CD4-positive, alpha-beta T cell treated with Interleukin-15 for 4 hours (primary cell): ENCODE measurements at places on chromosomes 16 and 17.

- DNase-seq, result no peak
Measured at GRCh38 chr16:47278306-47278970, 134.7 kb upstream of the NETO2 start.

DNA sequence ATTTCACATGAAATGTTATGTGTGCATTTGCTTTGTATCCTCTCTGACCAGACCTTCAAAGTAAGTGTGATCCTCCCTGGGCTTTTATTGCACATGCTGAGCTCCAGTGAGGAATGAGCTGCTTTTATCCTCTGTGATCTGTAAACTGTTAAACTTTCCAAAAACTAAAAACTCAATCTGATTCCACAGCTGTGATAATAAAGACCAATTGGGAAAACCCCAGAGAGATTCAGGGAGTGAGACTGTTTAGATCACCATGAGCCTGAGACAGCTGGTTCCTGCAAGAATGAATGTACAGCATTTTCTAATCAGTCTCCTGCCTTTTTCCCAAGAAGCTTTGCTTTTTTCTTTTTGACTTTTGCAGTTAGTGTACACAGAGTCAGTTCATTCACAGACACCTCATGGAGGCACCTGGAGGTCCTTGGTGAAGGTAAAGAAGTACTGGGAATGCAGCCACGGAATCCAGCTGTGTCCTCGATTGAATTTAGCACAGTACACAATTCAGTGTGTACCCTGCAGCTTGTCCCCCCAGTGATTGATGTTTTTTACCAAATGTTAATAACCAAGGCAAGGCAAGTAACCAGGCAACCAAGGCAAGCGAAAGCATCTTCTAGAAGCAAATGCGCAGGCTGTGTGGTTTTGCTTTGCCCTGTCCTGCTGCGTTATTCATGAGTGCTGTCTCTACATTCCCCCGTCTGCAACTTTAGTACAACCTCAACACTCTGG, 182.6 kb downstream of the LGALS9B start:
- no peak for DNase-seq

DNA sequence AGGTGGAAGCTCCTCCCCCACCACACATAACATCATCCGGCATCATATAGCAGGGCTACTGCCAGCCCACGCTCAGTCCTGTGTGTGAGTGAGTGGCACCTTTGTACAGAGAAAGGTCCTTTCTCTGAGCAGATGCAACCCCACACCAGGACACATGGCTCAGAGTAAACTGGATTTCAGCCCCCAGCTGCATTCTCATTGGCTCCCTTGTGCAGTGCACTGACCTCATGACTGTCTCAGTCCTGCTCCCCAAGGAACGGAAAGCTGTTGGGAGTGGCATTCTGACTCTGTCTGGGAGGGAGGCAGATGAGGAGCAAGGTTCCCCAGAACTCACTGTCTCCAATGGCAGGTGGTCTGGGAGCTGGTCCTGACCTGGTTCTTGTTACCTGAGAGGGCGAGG, 244.1 kb downstream of the PHKB start:
- no peak for DNase-seq

DNA sequence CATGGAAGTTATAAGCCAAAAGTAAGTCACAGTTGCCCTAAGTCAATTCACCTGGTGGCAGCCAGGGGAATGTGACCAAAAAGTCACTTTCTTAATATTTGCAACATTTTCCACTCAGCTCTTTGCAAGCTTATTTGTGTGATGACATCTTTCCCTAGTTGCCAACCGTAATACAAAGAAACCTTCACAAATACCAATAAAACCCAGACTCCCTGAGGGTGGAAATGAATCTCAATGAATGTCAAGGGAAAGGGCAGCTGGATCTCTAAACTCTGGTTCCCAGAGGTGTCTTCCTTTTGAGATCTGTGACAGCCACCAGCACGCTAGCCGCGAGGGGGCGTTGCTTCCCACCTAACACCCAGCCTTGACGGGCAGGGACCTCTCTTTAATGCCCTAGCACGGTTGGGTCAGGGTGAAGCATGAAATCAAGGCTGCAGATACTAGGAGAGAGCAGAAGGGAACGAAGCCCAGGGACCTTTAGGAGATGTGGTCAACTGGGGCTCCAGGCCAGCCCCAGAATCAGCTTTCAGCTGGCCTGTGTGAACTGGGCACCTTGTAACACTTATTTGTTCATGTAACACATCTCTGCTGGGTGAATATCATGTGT, 82.2 kb downstream of the CMC2 start:
- peak; percentile 11 for DNase-seq

DNA sequence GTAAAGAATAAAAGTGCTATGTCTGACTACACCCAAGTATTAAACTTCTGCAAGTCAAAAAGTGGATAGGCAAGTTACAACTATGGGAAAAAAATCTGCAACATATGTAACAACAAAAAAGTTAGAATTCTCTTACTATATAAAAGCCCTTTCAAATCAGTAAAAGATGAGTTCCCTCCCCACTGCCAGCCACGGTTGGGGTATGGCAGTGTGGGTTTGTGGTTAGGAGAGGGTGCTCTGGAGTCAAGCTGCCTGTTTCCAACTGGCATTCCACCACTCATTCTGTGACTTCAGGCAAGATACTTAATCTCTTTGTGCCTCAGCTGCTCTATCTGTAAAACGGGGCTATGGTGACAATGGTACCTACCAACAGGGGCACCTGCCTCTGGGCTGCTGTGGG, 26.6 kb upstream of the MFSD6L start:
- DNase-seq, result no peak

GRCh38 chr17:40599468-40599763, 34.1 kb upstream of the CCR7 start:
- DNase-seq, result no peak
